ENCODE measurements at places on chromosomes 7 and 10.

DNA sequence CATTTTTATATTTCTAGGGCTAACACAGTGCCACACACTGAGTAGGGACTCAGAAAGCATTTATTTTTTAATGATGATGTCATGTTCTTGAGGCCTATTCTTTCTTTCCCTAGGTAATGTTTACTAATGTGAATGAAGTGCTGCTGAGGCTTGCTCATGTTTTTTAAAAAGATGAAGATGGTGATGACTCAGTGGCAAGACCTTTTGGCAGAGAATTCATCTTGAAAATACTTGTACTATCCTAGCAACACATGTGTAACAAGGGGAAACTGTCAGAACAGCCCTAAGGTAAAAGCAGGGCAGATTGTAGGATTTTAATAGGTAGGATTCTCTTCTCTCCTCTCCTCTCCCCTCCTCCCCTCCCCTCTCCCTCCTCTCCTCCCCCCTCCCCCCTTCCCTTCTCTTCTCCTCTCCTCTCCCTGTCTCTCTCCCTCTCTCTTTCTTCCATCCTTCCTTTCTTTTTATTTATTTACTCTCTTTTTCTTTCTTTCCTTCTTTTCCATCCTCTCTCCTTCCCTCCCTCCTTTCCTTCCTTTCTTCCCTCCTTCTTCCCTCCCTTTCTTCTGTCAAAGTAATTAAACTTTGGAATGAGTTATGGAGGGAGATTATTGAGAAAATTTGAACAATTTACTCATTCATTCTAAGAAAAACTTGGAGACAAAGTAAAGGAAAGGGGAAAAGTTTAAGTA lies 75.3 kb downstream of the ZNF92 start:
- no peak for DNase-seq

DNA sequence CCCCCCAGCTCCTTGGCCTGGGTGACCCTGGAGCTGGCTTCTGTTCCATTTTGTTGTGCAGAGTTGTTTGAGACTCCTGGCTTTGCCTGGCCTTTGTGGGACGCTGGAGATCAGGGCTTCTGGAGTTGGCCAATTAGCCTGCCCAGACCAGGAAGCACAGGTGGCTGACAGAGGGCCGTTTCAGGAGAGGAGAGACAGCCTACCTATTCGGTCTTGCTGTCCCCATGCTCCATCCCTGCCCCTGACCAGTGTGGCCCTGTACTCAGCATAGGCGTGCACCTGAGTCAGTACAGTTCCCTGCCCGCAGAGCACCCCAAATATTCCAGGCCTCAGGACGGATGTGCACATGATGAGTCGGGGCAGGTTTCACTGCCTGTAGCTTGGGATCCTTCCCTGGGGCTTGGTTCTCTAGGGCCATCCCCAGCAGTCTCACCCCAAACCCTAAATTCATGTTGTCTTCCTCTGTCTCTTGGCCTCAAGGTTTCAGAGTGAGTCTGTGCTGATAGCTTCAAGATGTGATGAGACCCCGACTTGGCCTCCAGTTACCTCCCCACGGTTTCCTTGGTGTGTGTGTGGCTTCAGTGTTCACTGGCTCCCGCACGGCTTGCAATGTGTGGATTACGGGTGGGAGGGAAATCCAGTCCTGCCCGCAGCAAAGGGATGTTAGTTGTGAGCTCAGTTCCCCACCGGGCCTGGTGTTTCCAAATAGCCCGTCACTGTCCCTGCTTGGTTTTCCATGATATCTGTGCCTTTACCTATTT lies 44.7 kb downstream of the HTRA1 start:
- DNase-seq: no peak

DNA sequence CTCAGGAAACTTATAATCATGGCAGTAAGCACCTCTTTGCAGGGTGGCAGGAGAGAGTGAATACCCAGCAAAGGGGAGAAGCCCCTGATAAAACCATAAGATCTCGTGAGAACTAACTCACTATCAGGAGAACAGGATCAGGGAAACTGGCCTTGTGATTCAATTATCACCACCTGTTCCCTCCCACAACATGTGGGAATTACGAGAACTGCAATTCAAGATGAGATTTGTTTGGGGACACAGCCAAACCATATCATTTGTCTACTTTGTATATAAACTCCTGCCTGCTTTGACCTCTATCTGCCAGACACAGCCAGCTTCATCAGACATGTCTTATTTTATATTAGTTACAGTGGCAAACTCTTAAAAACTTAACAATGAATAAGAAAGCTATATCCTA lies 50.4 kb downstream of the ARMC3 start:
- DNase-seq: no peak

DNA sequence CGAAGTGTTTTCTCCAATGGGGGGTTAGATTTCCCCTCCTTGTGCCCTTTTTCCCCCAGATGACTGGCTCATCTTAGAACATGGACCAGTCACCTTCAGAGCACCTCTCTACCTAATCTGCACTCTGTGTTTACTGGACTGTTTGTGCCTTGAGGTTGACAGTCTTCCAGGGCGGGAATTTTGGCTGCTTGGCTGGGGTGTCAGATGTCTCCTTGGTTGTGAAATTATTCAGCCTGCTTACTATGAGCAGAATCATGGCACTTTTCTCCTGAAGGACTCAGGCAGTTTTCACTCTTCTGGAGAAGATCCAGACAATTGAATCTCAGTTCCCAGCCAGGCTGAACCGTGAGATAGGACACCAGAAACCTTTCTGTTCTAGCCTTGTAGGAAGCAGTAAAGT lies 60.3 kb upstream of the NFKB2 start:
- DNase-seq: no peak

DNA sequence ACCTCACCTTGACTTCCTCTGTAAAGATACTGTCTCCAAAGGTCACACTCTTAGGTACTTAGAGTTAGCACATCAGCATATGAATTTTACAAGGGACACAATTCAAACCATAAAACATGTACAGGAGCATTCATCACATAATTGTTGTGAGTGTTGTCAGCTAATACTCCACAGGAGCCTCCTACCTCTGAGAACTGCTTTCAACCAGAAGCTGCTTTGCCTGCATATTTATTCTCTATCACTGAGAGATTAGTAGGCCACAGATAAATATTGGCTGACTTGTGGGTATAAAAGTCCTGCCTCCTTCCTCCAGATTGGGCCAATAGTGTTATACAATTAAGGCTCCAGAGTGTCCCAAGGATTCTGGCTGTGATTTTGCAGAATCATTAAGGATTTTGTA lies 1207.0 kb downstream of the XPNPEP1 start:
- no peak for DNase-seq

DNA sequence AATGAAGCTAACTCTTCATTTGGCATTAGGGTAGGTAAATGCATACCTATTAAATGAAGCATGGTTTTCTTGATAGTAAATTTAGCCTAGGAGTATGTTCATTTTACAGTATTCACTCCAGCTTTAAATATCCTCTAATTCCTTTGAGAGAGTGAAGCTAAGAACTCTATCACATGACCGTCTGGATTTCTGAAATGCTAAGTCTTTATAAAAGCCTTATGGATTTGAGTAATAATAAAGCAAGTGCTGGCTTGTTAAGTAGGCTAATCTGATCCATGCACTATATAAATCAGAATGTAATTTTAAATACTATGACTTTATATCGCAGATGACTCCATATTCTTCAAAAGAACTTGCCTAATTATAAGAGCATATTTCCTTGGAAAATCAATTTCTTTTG lies 64.8 kb downstream of the REEP3 start:
- no peak for DNase-seq

DNA sequence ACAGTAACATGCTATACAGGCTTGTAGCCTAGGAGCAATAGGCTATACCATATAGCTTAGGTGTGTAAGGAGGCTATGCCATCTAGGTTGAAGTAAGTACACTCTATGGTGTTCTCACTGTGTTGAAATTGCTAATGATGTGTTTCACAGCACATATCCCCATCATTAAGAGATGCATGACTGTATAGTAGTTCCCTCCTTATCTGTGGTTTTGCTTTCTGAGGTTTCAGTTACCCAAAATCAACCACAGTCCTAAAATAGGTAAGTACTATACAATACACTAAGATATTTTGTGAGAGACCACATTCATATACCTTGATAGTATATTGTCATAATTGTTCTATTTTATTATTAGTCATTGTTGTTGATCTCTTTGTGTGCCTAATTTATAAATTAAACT lies 12.7 kb downstream of the FZD1 start:
- no peak for DNase-seq

GRCh38 chr10:34206935-34207268 lies 608.2 kb downstream of the PARD3 start:
- DNase-seq: no peak

GRCh38 chr10:74704629-74705357 lies 121.6 kb upstream of the KAT6B start:
- no peak for DNase-seq

DNA sequence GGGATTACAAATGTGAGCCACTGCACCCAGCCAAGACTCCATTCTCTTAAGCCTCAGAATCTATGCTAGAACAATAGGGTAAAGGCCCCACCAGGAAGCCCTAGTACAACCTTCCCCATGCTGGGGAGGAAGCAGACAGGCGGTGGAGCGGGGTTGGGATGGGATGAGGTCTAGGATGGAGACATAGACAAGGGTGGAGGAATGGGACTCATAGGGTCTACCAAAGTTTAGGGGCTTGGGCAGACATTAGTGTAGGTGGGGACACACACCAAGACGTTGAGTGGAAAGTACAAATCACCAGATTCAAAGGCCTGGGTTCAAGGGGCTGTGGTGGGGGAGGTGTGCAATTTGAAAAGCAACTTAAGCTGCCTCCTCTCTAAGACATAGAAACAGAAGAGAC lies 19.3 kb downstream of the PRSS2 start:
- no peak for DNase-seq

- DNase-seq: no peak
These were observed 202.2 kb downstream of the AUTS2 start for GRCh38 chr7:69800495-69800894.

- DNase-seq: no peak
These were observed 106.2 kb downstream of the SORBS1 start for GRCh38 chr10:95454940-95455339.

- DNase-seq: no peak
These were observed 102.6 kb downstream of the DLG5 start for GRCh38 chr10:77823811-77824542.

DNA sequence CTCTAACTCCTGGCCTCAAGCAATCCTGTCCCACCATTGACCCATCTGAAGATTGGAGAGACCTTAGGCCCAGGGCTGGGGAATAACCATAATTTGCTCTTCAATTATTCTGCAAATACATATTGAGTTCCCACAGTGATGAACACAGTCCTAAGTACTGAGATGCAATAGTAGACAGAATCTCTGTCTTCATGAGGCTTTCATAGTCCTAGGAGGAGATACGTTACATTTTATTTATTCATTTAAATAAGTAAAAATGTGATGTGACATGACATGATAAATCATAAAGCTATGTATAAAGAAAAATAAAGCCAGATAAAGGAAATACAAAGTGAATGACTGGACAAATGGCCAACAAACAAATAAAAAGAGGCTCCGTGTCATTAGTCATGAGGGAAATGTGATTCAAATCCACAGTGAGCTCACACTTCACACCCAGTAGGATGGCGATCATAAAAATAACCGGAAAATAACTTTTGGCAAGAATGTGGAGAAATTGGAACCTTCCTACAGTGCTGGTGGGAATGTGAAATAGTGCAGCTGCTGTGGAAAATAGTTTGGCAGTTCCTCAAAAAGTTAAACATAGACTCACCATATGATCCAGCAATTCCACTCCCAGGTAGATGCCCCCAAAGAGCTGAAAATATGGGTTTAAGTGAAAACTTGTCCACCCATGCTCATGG lies 52.1 kb upstream of the JCAD start:
- no peak for DNase-seq

DNA sequence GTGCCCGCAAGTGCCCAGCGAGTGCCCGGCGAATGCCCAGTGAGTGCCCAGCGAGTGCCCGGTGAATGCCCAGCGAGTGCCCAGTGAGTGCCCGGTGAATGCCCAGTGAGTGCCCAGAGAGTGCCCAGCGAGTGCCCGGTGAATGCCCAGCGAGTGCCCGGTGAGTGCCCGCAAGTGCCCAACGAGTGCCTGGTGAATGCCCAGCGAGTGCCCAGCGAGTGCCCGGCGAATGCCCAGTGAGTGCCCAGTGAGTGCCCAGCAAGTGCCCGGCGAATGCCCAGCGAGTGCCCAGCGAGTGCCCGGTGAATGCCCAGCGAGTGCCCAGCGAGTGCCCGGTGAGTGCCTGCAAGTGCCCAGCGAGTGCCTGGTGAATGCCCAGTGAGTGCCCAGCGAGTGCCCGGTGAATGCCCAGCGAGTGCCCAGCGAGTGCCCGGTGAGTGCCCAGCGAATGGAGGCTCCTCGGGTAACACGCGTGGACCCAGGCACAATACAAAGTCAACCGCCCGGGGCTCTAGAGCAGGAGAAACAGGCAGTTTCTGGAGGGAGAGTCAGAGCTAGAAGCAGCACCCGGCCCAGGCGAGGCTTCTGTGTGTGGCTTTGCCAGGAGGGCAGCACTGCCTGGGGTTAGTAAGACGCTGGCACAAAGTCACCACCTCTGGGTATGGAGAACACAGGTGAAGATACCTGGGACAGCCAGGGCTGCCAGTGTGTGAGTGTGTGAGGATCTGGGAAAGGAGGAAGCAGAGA lies 38.2 kb upstream of the CFAP46 start:
- DNase-seq: no peak

GRCh38 chr10:72850861-72851260 lies 42.7 kb upstream of the OIT3 start:
- DNase-seq: no peak

DNA sequence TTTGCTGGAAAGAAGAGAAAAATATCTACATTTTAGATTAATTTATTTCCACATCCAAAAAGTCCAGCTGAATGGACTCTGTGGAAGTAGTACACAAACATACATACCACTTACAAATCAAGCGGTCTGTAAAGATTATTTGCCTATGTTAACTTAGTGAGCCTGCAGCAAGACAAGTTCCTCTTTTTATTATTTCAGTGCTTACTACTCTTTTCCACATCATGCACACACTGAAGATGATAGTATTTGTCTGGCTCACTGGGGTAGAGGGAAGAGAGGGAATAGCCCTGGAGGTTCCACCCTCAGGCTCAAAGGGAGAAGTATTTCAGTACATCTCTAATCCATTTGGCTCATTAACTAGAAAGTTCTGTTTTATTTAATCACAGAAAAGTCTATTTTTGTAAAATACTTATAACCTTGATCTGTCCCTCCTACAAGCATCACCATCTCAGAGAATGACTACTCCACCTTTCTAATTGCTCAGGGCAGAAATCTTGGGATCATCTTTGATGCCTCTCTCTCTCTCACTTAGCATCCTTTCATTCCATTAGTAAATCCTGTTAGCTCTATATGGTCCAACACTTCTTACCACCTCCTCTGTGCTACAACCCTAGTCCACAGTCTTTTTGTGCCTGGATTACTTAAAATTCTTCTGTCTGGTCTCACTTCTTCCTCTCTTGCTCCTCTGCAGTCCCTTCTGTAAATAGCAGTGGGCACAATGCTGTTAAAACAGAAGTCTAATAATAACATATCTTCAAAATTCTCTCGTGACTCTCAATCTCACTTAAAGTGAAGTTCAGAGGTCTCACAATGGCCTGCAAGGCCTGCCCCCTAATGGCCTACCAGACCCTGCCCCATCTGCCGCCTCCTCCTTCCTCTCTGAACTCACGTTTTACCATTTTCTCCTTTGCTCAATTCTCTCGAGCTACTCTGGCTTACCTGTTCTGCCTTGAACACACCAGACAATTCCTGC lies 64.3 kb upstream of the CCDC6 start:
- DNase-seq: no peak

GRCh38 chr10:35005868-35006267 lies 84.3 kb downstream of the CUL2 start:
- no peak for DNase-seq
